ENCODE measurements at places on chromosomes 11 and 22.

DNA sequence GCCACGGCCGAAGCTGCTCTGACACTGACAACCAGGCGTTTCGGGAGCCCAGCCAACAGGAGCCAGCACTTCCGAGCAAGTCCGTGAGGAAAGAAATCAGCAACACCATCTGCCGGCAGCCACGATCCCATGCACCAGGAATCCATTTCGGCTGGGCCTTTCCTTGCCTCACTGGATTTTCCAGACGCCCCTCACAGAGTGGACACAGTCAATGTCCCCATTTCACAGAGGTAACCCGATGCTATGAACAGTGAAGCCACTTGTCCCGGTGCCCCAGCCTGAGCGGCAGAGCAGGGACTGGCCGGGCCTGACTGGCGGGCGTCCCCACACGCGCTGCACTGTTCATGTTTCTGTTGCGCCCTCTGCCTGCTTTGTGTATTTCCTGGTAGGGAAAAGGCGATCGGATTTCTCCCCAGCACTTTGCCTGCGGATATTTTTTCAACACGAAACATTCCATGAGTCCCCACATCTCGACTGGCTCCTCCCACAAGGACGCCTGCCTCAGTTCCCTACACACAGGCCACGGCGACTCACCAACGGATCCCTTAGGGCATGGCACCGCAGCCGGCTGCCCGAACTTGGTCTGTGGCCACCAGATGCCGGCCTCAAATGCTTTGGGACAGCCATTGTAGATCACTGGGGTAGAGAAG is 55.3 kb downstream of the TRMU start:
- no peak for DNase-seq

- no peak for DNase-seq
Measured at GRCh38 chr22:23149743-23150238, 4.5 kb downstream of the RAB36 start.

- no peak for DNase-seq
Measured at GRCh38 chr11:44580701-44581100, 15.2 kb downstream of the CD82 start.

- DNase-seq, result no peak
Measured at GRCh38 chr22:24516301-24516737, 21.2 kb downstream of the UPB1 start.

DNA sequence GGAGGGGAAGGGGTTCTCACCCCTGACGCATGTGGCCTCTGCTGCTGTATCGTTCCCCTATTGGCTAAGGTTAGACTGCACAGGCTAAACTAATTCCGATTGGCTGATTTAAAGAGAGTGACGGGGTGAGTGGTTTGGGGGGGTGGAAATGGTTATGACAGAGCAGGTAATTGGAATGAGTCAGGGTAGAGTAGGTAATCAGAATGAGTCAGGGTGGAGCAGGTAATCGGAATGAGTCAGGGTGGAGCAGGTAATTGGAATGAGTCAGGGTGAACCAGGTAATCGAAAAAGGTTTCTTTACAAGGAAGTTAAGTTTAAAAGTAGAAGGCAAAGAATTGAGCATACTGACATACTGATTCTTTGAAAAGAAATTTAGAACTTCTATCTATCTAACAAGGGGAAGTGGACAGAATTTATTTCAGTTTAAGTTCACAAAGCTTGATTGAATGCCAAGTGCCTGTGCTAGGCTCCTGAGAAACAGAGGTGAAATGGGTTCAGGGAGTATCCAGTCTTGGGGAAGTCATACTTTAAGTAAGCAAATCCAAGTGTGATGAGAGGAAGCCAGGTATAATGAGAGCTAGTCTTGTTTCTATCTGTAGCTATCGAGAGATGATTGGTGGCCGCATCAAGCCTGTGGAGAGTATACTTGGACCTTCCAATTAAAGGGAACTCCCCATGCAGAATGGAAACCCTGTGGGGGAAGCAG is 58.0 kb downstream of the C11orf91 start:
- no peak for DNase-seq

GRCh38 chr11:50247309-50247874 is 214.7 kb downstream of the OR4C45 start:
- no peak for DNase-seq

DNA sequence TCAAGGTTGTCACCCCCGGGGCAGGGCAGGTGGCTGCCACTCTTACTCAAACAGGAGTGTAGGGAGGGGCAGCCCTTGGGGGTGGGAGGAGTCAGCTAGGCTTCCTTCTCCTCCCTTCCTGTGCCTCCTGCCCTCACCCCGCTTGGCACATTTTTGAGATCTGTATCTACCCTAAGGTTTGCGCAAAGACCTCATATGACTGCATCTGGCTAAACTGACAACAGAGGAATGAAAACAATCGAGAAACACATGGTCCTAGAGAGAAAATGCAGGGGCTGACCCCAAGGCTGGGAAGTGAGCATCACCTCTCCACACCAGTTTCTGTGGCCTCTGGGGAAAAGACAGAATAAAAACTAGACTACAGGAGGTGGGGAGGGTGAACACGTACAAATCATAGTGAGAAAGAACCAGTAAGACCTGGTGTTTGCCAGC is 28.1 kb downstream of the IGSF9B start:
- no peak for DNase-seq

- DNase-seq, result no peak
Measured at GRCh38 chr11:122807731-122808477, 30.4 kb upstream of the CRTAM start.

DNA sequence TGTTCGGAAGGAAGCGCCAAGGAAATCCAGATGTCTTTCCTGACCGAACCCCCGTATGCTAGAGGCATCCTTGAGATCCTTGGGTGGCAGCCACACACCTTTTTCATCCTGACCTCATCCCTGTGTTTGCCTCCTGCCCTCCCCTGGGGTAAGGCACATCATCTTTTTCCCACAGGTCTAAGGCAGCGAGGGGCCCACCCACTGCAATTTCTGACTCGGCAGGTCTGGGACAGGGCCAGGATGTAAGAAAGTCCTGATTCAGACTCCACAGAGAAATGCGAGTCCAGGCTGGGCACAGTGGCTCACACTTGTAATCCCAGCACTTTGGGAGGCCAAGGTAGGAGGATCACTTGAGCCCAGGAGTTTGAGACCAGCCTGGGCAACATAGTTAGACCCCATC is 10.5 kb downstream of the ZMAT5 start:
- no peak for DNase-seq

- no peak for DNase-seq
Measured at GRCh38 chr11:85845124-85845631, 10.0 kb upstream of the CCDC83 start.

DNA sequence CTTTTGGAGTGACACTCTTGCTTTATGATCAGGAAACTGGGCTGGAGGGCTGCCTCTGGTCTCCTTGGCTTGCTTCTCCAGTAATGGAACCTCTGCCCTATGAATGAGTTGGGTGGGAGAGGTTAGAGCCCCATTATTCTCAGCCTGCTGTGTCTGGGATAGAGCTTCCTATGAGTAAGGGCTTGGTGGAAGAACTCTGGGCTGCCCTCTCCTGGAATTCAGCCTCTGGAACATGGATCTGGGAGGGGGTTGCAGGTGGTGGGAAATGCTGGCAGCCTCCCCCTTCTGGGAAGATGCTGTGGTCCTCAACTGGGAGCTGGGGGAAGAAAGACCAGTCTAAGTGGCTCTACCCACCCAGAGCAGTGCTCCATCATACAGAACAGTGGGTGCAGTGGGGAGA is 81.8 kb upstream of the SYN3 start:
- DNase-seq, result no peak

- DNase-seq, result no peak
Measured at GRCh38 chr11:11422411-11423128, 69.5 kb upstream of the CSNK2A3 start.

- DNase-seq, result no peak
Measured at GRCh38 chr11:114192841-114193389, 103.3 kb upstream of the NNMT start.

- no peak for DNase-seq
Measured at GRCh38 chr22:47626428-47627390, 864.3 kb downstream of the TBC1D22A start.

DNA sequence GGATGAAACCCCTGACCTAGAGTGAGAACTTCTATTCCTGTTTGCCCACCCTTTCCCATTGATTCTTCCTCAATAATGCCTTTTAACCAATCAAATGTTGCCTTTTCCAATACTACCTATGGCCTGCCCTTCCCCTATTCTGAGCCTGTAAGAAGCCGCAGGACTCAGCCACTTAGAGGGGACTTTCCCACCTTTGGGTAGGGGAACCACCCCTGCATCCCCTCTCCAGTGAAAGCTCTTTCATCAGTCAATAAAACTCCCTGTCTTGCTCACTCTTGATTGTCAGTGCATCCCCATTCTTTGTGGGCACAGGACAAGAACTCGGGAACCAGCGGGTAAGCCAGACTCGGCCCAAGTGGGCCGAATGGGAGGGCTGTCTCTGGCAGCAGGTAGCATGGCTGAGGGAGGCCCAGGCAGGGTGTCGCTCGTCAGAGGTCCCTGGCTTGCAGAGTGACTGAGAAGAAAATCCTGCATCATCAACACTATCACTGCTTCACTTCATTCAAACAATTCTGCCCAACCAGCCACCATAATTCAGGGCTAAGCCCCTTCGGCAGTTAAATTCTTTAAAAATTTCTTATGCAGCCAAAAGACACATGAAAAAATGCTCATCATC is 30.4 kb downstream of the LDHAL6A start:
- DNase-seq, result no peak

DNA sequence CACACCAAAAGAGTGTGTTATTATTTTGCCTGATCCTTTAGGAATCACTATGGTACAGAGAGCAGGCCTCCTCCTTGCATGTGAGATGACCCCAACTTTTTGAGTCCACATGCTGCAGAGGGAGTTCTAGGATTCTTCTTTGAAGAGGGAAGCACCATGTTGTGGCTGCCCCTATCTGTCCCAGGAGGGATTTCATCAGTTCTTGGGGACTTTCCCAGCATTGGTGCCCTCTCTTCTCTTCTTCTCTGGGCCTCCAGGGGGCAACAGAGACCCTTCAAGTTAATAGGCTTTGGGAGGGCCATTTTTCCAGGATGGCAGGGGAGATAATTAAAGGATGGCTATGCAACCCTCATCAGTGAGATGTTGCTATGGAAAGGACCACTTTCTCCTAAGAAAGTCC is 3.6 kb downstream of the MMP1 start:
- DNase-seq, result no peak

- no peak for DNase-seq
Measured at GRCh38 chr11:111382451-111382850, 3.4 kb upstream of the POU2AF1 start.

DNA sequence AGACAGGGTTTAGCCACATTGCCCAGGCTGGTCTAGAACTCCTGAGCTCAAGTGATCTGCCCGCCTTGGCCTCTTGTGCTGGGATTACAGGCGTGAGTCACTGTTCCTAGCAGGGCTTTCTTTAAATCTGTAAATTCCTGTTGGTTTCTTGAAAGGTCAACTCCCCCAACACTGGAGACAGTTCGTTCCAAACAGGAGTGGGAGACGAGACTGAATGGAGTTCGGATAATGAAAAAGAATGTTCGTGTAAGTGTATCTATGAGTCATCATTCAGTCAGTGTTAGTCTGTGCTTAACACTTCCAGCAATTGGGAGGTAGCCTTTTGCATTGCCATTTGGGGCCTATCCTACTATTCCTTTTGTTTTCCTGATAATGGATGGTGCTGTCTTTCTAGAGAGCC is 10.0 kb upstream of the BACE1-AS start:
- DNase-seq, result no peak

- DNase-seq, result no peak
Measured at GRCh38 chr11:79931692-79932091, 490.9 kb upstream of the TENM4 start.

DNA sequence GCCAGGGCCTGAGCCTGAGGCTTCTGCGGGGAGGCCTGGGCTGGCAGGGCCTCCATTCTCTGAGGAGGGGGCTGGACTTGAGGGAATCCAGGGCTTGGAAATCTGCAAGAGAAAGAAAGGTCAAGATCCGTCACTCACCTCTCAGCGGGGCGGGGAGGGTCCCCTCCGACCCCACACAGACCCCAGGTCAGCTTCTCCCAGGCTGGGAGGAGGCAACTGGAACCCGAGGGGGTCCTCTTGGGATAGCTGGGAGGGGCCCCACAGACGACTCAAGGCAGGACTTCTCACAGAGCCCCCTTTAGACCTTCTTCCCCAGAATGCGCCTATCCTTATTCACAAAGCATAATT is 11.0 kb downstream of the TNKS1BP1 start:
- DNase-seq, result no peak

DNA sequence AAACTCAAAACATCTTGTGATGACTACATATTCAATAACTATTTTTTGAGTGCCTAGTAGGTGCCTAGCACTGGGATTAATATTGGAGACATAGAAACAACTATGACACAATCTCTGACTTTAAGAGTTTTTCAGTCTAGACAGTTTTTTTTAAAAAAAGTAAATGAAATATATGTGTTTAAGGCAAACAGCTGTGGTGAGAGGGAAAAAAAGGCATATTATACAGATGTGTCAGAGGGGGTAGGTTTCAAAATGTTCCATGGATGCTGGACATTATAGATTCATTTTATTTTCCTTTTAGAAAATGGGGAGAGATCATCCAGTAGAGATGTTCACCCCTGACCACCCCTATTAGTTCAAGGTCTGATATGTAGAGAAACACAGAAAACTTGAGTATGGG is 90.8 kb downstream of the LUZP2 start:
- no peak for DNase-seq

DNA sequence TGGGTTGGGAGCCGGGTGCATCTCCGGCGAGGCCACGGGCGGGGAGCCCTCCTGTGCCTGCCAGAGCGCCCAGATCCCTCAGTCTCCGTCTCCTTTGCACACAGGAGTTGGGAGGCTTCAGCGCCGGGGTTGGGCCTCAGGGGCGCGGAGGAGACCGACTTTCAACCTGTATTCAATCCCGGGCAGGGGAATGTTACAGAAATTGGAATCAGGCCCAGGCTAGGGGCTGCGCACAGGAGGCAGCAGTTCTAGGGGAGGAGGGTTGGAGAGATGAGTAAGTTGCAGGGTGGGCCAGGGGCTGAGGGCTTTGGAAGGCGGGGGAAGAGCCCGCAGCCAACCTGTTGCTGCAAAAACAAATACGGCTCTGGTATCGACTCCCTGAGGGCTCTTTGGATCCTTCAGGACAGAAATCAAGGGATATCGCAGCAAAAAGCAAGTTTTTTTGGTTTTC is 640 bp upstream of the KCNA4 start:
- DNase-seq, result no peak

GRCh38 chr11:35376118-35376510 is 43.2 kb downstream of the SLC1A2 start:
- DNase-seq, result no peak

DNA sequence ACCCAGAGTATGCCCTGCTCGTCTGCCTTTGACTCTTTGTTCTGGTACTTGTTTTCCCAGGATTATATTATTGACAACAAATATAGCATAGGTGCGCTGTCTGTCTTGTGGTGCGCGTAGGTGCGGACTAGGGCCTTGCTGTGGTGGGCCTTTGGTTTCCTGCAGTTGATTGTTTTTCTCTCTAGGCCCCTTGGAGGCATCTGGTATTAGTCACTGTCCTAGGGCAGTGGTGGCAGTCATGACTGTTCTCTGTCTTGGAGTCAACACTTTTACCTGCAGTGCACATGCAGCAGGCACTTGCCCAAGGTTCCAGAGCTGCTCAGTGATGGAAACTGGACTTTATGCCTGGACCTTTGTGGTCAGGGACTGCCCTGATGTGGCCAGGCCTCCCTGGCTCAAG is 18.6 kb downstream of the PPP6R2 start:
- no peak for DNase-seq

All from neural crest cell (in vitro differentiated cells).